Activated CD4-positive, alpha-beta T cell treated with anti-CD3 and anti-CD28 coated beads, Interleukin-2, Interleukin-6, amounts not matched to agents 100 ng/mL and 50 ng/mL, durations not matched to agents 16 hours and 8 hours (primary cell): ENCODE measurements at places on chromosomes 6 and 20.

DNA sequence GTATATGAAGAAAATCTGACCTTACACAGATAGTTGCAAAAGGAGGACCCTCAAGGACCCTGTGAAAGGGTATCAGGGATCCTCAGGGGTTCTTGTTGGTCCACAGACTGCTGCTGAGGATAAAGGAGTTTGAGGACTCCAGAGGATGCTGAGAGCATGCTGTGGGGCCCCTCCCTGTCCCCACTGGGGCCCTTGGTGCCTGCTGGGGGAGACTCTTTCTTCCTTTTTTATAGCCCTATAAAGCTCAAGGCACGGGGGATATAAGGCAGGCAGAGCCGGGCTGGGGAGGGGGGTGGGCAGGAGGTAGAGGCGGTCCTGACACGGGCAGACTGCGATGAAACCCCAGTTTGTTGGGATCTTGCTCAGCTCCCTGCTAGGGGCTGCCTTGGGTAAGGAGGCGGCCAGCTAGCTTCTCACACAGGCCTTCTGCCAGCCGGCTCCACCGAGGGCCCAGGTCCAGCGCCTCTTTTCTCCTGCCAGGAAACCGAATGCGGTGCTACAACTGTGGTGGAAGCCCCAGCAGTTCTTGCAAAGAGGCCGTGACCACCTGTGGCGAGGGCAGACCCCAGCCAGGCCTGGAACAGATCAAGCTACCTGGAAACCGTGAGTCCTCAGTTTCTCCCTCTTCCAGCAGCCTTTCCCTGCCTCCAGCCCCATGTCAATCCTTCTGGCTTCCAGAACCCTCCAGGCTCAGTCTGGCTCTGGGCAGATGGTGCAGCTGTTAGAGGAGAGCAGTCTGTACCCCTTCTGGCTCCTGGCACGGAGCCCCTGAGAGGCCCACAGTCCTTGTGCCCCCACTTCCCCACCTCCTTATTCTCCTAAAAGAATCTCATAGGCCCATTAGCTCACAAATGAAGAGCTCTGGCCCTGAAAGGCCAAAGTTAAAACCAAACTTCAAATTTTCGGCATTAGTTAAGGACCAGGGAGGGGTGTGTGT lies at the start of gene LY6G6D:
Gene LY6G6D, plus strand, starts transcription at position 327 of the 937 bp plus-strand sequence. Its CDS starts 8 bp downstream, at position 335.
- no peak for DNase-seq

DNA sequence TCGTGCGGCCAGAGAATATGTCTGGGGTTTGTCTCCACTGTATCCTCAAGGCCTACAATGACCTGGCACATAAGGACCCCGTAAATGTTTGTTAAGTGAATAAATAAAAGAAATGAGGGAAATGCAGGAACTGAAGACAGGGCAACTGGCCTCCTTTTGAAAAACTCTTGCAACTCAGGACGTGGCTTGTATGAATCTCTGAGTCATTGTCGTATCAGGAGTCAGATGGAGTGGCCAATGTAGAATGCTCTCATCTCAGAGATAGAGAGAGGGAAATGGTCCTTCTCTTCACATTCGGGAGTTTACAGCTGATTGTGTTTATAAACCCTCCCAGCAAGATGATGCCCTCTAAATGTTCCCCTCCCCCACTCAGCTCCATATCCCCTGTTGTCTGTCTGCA lies 57.1 kb downstream of the UST start:
- no peak for DNase-seq

DNA sequence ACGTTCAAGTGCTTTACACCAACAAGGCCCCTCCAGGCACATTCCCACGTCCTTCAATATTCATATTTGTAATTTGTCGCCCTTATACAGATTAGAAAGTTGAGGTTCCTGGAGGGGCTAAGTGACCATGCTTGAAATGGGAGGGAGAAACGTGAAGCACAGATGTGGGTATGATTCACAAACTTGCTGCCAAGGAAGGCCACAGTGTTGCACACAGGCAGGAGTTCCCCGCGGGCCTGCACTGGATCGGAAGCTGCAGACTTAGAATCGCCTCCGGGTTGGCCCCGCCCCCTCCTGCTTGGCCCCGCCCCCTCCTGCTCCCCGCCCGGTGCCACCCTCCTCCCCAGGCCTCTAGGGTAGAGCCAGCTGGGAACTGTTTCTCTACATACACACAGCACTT lies 58.2 kb upstream of the QKI start:
- DNase-seq: peak; percentile 1

GRCh38 chr6:108434222-108434621 lies 126.5 kb upstream of the FOXO3 start:
- DNase-seq: no peak

DNA sequence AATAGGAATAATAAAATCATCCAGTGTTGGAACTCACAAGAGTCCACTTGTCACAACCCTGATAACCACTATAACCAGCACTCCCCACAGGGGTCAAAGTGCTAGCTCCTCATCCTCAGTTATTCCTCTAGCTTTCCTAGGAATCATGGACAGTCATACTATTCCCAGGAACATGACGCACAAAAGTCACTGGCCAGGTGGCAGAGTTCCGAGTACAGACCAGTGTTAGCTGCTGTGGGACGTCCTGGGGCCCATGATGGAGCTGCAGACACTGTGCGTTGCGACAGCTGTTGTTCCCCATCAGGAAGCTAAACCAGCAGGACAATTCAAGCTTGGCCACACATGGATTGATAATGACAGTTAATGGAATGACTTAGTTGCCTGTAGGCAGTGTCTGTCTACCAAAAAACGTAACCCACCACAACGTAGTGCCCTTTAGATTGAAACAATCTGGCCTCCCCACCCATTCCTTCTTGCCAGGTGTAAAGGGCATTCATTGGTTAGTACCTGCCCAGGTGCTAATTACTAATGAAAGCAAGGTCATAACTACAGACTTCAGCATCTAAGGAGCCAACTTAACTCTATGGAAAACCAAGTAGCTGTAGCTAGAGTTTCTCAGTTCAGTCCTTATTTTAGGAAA lies 17.4 kb downstream of the EZR start:
- no peak for DNase-seq

DNA sequence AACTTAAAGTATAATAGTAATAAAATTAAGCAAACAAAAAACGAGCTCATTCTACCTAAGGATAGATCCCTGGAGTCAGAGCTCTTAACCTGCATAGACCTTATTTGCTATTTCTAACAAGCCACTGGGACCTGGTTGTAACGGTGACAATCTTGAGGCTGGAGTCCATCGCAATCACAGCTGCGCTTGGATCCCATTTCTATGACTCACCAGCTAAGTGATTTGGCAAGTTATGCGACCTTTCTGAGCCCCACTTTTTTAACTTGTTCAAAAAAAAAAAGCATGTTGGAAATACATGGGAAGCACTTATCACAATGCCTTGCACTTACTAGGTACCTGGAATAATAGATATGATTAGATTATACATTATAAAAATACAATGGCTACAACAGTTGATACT lies 389.5 kb upstream of the CDH4 start:
- DNase-seq: no peak

GRCh38 chr6:74942130-74942529 lies 263.7 kb downstream of the COL12A1 start:
- DNase-seq: no peak

GRCh38 chr20:43549416-43550065 lies 9.3 kb upstream of the SGK2 start:
- DNase-seq: no peak

GRCh38 chr6:160015778-160016684 lies 47.1 kb downstream of the IGF2R start:
- peak; percentile 72 for DNase-seq
